NCI-H748 treated with DMSO at 0.1 percent for 48 hours (cell line): ENCODE measurements at places on chromosomes 16 and 17.

DNA sequence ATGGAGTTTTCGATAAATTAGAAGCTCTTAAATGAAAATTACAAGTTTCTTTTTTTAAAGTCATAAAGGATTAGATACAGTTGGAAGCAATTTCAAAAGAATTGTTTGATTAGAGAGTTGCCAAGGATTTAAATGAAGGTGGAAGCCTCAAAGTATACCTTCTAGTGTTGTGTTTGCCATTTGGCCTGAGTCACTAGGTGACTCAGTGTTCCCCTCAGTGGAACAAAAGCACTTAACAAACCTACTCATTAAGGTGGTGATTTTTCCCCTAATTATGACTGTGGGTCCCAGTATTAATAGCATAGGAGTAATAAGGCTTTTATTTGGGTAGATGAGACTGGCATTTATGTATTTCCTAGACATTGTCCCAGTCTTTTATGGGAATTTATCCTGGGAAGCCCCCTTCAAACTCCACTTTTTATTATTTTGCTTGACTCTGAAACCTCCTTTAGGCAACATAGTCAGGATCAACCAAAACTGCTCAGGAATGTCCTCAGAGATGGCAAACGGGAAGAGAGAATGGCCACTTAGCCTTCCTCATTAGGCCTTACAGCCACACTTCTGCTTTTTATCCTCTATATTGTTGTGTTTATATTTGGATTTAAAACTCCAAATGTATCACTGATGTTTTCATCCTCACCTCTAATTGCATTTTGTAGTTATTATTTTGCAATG is 161.0 kb downstream of the FTO start:
- DNase-seq, result peak; percentile 20

DNA sequence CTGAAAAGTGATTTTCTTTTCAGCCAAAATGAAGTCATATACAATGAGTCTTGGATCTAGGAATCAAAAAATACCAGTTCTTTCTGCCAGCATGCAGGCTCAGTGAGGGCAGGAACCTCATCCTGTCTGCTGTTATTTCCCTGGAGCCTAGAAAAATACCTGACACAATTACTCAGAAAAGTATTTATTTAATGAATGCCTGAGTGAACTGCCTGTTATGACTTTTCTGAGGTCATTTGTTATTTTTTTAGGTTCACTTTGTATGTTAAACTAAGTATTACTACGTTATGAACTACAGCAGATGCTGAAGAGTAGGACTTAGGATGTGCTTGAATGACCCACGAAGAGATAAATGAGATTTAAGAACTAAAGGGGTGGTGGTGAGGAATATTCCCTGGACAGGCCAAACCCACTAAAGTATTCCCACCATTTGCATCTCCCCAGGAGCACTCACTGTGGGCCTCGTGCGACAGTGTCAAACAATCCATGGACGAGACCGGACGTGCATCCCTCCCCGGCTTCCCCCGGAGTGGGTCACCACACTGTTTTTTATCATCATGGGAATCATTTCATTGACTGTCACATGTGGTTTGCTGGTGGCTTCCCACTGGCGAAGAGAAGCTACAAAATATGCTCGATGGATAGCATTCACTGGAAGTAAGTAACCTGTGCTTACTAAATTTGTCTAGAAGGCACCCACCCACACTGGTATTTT is 17.1 kb upstream of the VWA3A start:
- no peak for DNase-seq

DNA sequence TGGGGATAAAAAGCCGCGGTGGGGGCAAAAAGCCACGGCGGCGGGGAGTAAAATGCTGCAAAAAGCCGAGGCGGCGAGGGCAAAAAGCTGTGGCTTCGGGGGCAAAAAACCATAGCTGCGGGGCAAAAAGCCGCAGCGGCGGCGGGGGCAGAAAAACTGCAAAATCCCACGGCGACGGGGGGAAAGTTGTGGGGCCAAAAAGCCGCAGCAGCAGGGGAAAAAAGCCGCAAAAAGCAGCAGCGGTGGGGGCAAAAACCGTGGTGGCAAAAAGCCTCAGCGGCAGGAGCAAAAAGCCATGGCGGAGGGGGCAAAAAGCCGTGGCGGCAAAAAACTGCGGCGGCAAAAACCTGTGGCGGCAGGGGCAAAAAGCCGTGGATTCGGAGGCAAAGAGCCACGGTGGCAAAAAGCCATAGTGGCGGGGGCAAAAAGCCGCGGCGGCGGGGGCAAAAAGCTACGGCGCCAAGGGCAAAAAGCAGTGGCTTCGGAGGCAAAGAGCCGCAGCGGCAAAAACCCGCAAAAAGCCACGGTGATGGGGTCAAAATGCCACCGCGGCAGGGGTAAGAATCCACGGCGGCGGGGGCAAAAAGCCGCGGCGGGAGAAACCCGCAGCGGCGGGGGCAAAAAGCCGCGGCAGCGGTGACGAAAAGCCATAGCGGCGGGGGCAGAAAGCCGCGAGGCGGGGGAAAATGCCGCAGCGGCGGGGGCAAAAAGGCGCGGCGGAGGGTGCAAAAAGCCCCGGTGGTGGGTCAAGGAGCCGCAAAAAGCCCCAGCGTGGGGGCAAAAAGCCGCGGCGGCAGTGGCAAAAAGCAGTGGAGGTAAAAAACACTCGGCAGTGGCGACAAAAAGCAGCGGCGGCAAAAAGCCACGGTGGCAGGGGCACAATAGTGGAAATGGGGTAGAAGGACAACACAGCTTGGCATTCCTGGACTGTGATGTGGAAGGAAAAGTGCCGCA is 192.8 kb downstream of the SHCBP1 start:
- no peak for DNase-seq

DNA sequence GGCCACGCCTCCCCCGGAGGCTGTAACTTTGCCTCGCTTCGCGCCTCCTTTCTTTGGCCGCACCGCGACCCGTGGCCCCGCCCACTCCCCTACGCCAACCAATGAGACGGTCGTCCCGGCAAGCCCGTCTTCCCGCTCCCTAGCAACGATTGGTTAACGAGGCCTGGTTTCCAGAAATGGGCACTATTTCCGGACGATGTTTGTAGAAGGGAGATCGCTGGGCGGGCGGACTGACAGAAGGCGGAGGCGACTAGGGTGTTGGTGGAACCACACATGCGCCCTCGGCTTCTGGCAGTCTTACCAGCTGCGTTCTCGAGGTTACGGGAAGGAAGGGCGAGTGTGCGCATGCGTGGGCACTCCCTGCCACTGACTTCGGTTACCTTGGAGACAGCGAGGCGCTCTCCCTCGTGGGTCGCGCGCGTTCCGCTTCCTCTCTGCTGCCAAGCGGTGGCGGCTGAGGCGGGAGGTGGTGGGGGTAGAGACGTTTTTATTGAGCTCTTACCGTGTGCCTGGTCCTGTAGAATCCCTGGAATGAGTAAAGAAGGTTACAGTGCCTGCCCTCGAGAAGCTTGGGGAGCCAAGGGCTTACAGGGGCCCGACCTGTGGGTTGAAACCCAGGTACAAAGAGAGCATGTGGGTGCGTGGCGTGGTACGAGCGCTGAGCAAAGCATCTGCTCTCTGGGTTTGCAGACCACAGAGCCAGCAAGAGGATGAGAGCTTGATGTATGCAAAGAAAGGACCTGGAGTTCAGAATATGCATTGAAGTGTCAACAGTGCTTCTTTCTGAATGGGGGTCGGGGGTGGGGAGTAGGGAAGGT is 500 bp upstream of the MAP3K14 start:
- DNase-seq, result peak; percentile 99

DNA sequence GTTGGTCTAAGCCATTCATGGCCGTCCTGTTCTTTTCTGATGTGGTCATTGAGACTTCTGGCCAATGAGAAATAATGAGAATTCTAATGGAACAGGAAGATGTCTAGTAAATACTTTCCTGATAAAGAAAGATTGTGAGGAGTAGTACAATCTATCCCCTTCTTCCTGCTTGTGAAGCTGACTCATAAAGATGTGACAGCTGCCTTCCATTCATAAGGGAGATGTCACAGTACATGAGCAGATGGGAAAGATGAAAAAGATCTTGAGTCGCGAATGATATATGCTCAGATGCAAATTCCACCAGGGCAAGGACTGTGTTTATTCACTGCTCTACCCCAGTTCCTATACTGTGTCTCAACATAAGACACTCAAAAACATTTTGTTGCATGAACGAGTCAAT is 111.7 kb upstream of the FOXF1 start:
- DNase-seq, result no peak

- DNase-seq, result no peak
Measured at GRCh38 chr17:27741361-27741861, 58.9 kb downstream of the NOS2 start.

DNA sequence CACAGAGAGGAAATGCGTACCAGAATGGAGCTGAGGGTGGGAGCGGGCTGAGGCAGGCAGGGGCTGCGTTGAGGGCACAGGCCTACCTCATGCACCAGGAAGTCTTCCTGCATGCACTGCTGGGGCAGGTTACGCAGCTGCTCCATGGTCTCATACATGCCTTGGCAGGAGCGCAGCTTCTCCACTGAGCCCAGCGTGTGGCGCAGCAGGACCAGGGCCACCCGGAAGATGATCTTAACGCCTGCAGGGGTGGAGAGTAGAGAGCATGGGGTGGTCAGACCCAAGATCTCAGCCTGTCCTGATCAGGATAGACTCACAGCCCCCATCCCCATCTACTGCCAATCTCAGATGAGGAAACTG is 3.4 kb upstream of the CD2BP2 start:
- DNase-seq, result no peak

GRCh38 chr17:78143214-78144146 is 2.7 kb upstream of the C17orf99 start:
- no peak for DNase-seq

GRCh38 chr16:56758432-56758831 is 28.5 kb downstream of the NUP93 start:
- no peak for DNase-seq

GRCh38 chr16:81921843-81922584 is 89.3 kb downstream of the SDR42E1 start:
- DNase-seq, result no peak

- no peak for DNase-seq
Measured at GRCh38 chr16:22091721-22092120, 620 bp upstream of the VWA3A start.

DNA sequence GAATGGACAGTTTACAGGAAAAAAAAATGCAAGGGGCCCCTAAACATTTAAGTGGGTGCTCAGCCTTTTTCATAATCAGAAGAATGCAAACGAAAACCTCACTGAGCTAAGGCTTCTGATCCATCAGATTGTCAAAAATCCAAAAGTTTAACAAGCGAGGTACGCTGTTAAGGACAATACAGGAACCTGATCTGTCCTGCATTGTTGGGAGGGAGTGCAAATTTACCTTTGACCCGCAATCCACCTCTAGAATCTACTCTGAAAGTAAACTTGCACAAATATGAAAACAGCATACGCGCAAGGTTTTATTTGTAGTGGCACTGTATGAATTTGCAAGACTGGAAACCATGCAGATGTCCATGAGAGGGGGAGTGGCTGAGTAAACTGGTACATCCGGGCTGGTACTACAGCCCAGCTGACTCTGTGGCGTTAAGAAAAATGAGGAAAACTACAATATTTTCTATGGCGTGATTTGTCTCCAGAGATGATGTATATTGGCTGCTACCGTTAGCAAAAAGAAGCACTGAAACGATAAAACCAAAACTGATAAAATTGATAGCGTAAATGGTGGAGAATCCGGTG is 28.8 kb upstream of the ST6GALNAC1 start:
- DNase-seq, result no peak

- no peak for DNase-seq
Measured at GRCh38 chr17:71821511-71821910, 299.3 kb upstream of the SOX9 start.

- DNase-seq, result no peak
Measured at GRCh38 chr16:82481455-82481854, 145.3 kb upstream of the CDH13 start.

DNA sequence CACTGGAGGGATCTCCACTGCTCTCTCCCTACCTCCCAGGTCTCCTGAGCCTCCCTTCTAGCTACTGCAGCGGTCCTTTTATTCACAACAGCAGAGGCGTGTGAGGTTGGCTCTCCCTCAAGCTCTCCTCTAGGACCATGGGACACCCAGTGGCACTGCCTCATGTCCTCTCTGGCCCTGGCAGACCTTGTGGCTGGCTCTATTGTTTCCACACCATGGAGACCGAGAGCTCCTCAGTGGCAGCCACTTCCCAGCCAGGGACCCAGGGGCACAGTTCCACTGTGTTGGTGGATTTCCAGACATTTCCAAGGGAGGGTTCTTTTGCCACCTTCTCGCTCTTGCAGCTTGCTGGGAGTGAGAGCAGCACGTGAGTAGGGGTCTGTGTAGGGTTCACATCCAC is 204.9 kb downstream of the AXIN2 start:
- no peak for DNase-seq

DNA sequence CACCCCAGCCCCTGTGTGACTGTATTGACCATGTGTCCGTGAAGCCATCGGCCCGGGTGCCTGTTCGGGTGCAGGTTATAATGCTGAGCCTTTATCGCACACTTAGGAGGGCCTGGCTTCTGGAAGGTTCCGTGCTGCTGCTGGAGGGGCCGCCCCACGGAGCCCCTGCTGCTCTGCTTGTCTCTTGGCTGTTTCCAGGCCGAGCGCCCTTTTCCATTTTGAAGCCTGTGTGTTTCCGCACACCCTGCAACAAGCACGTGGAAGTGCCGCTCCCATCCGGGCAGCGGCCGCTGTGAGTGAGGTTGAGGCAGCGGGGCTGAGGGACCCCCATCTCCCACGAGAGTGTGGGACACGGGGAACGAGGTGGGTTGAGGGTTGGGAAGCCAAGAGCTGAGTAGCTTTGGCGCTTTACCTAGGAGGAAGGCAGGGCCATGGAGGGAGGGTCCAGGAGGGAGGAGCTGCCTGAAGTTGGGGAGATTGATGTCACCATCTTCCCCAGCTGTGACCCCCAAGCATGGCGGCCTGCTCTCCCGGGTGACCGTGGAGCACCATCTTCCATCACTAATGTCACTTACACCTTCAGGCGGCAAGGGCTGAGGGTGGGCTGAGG is 200.1 kb upstream of the GSE1 start:
- no peak for DNase-seq

DNA sequence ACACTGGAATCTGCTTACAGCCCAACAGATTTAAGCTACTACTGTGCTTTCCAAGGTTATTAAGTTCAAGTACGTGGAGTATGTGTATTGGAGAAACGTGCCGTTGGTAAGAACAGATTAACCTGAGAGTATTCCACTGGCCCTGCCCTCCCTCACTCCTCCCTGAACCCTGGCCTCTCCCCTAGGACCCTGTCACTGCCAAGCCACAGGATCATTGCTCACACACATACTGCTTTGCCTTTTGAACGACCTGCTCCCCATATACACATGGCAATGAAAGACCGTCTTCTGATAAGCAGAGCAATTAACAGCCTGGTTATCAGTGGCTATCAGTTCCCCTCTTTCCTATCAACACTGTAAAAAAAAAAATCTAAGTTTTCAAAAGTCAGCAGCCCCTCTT is 458.9 kb upstream of the DYNLRB2 start:
- DNase-seq, result no peak

DNA sequence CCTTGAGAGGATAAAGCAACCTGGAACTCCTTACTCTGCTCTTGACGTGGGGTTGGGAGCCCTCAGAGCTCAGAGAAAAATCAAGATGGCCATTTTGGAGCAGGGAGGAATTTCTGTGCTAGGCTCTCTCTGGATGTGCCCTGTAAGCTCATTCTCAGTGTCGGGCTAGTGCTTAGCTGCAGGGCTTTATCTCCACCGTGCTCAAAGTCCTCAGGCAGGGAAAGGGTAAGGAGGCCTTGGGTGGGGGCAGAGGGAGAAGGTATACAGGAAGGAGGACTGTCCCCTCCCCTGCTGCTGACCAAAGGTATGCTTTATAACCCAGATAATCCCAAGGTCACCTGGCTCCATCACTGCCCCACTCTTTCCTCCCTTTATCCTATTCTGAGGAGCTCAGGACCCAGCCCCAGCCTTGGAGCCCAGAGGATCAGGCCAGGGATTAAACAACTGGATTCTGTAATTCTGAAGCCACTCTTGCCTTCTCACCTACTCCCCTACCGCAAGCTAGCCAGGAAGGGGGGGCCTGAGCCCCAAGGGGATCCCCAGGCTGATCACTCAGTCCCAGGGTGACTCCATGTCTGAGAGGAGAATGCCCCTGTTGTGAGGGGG is 1.1 kb downstream of the DHRS11 start:
- DNase-seq, result no peak
